ENCODE measurements at places on chromosomes 1 and 21. TPM values are rescaled to one million over a fixed set of nuclear protein-coding genes. Genes with fewer than 3 reads are reported as not detected.

DNA sequence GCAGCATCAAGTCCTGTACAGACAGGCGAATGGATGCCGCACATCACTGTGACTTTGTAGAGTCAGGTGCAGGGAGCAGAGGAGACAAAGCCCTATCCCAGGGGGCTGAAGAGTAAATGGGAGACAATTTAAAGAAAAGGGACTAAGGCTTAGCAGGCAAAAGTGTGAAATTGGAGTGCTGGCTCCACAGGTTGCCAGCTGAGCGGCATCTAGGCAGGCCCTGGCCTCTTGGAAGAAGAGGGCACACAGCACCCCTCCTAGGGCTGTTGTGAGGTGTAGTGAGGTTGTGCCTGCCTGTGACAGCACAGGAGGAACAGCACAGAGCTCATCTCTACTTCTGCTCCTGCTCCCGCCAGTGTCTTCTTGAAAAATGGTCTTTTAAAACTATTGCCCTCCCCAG is 47.3 kb downstream of the TENT5C start:
- DNase-seq: no peak

DNA sequence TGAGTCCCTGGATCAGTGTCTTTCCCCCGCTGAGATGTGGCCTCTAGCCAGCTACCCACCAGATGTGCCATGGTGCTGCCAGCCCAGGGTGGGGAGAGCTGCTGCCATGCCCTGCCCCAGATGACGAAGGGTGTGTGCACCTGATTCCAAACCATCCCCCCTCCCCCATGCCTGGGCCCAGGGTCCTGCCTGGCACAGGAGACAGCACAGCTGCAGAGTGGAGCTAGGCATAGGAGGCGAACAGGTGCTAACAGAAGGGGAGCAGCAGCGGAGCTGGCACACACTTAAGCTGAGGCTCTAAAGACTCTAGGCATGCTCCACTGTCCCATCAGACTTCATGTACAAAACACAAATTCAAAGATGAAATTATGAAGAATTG is 9.0 kb upstream of the LDLRAP1 start:
- DNase-seq: no peak

DNA sequence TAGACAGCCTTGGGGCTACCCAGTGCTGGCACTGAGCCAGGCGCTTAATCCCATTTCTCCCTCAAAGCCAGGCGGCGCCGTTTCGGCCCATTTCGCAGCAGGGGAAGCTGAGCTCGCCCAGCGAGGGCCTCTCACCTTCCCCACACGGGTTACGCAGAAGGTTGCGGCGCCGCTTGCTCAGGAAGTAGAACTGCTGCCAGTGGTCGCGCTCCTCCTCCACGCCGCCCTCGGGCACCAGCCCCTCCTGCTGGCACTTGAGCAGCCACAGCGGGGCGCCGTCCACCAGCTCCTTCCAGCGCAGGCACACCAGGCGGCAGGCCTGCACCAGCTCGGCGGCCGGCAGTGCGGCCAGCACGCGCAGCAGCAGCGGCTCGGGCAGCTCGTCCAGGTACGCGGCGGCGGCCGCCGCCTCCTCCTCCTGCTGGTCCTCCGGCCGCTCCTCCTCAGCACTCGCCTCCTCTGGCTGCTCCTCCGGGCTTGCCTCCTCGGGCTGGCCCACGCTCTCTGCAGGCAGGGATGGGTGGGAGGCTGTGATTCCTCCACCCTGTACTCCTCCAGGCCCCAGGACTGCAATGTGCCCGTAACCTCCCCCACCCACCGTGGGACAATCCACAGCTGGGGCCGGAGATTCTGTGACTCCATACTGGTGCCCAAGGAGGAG is 3.8 kb downstream of the FBXO2 start:
- DNase-seq: no peak

GRCh38 chr21:15895142-15896106 is 165.6 kb downstream of the USP25 start:
- DNase-seq: no peak

DNA sequence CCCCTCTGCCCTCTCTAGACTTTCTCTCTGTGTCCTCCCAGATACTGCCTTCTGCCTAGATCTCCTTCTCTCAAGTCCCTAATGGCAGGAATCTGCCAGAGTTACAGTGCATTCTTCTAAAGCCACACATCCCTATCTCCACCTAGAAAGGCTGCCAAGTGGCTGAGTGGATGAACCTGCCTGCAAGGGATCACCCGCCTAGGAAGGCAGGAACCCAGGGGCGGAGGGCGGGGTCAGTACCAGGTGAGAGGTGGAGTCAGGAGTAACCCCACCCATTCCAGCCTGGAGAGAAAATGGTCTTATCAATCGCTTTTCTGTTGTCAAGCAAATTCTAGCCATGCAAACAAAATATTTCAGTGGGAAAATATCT is 60.8 kb downstream of the BCAR3 start:
- no peak for DNase-seq

DNA sequence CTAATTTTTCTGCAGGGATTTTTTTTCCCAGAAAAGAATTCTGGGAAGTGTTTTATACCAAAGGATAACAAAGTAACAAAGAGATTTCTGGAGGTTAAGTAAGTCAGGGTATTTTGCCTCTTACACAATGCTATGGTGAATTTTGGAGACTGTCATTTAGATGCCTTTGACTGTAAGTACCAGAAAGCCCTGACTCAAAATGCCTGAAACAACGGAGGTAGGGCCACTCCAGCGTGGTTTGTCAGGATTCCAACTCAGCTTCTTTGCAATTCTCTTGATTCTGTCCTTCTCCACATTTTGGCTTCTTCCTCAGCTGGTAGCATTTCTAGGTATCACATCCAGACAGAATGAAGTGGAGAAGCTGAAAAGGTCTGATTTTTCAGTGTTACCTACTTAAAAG is 106.5 kb downstream of the UCHL5 start:
- no peak for DNase-seq

DNA sequence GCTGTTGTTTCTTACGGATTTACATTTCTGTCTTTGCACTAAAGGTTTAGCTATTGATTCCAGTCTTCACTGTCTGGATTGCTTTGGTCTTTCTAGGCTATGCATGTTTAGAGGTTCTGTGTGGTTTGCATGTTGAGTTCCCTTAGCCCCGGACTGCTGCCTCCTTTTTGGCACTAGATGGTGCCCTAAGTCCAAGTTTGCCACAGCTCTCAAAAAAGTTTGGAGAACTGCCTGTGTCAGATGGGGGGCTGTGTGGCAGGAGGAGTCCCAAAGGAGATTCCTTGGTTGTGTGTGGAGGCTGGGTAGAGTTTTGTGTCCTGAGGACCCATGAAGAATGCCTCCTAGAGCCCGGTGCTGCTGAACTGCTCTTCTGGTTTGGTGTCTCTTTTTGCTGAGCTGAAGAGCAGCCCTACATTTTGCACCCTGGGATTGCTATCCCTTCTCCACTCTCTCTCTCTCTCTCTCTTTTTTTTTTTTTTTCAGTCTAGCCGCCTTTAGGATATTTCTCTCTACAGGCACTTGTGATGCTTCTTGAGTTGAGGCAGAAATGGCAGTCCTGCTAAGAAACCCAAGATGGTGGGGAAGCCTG is 74.4 kb downstream of the PTGS2 start:
- DNase-seq: no peak

GRCh38 chr1:169483500-169483966 is 2.2 kb downstream of the SLC19A2 start:
- DNase-seq: no peak

DNA sequence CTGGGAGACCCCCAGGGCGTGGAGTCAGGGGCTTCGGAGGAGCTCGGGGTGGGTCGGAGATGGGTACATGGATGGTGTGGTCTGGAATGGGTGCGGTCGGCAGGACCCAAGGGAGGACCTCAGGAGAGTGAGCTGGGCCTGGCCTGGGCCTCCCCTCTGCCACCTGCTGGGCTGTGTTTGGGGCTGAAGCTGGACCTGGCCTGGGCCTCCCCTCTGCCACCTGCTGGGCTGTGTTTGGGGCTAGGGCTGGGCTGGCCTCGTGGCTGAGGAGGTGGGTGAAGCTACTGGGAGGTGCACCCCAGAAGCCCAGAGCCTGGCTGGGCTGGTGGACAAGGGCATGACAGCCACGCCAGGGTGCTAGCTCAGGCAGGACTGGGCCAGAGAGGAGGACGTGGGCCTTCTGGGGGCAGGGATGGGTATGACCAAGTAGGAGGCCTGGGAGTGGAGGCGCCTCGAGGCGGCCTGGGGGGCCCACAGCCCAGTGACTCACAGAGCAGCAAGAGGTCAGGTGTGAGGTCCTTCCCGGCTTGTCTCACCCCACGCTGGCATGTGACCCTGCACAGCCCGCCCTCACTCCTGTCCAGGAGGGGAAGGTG is 14.5 kb downstream of the SAMD11 start:
- DNase-seq: no peak

GRCh38 chr1:153228491-153228890 is 11.1 kb downstream of the PRR9 start:
- DNase-seq: no peak

The LCE6A gene
- total RNA-seq: not detected

The CNIH3 gene
- 1.7 TPM for total RNA-seq

The ADORA3 gene
- 5.2 TPM for total RNA-seq

The S100A10 gene
- 98.2 TPM for total RNA-seq
